ENCODE measurements at places on chromosomes 12 and 14.
A peak's percentile ranks its signal among the peaks of the same experiment; 100 is the strongest.

GRCh38 chr12:128025589-128026245, 241.3 kb upstream of the TMEM132C start:
- DNase-seq: no peak

DNA sequence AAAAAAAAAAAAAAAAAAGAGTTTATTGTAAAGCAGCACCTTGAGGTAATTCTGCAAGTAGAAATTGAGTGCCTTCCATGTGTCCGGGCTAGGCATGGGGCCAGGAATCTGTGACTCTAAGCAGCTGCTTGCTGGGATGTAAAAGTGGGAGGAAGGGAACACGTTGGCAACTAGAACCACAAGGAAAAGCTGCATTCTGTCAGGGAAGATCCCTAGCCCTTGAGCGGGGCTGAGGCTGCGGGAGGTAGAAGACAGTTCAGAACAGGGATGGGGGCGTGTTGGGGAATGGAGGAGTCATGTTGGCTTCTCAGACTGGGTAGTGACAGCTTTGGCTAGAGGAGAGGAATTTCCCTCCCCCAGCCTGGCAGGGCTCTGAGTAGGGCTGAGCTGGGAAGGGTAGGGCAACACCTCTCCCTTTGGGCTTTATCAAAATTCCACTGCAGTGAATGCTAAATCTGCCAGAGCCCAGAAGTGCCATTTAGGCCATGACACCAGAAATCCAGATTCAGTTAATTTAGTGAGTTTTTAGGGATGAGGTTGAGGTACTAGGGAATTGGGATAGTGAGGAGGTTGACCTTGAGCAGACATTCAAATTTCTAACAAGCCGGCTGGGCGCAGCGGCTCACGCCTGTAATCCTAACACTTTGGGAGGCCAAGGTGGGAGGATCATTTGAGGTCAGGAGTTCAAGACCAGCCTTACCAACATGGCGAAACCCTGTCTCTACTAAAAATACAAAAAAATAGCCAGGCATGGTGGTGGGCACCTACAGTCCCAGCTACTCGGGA, 3.4 kb upstream of the TRAFD1 start:
- no peak for DNase-seq

DNA sequence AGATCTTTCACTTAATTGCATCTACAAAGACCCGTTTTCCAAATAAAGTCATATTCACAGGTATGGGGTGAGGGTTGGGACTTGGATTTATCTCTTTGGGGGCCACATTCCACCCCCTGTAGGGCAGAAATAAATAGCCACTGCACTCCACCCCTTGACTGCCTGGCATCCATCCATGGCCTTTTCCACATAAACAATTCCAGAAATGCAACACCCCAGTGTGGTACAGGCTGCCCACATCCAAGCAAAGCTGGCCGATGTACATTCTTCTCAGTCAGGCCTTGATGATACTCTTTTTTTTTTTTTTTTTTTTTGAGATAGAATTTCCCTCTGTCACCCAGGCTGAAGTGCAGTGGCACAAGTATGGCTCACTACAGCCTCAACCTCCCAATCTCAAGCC, 12.9 kb downstream of the DGLUCY start:
- no peak for DNase-seq

GRCh38 chr12:90585640-90586304, 369.2 kb downstream of the CCER1 start:
- DNase-seq: no peak

DNA sequence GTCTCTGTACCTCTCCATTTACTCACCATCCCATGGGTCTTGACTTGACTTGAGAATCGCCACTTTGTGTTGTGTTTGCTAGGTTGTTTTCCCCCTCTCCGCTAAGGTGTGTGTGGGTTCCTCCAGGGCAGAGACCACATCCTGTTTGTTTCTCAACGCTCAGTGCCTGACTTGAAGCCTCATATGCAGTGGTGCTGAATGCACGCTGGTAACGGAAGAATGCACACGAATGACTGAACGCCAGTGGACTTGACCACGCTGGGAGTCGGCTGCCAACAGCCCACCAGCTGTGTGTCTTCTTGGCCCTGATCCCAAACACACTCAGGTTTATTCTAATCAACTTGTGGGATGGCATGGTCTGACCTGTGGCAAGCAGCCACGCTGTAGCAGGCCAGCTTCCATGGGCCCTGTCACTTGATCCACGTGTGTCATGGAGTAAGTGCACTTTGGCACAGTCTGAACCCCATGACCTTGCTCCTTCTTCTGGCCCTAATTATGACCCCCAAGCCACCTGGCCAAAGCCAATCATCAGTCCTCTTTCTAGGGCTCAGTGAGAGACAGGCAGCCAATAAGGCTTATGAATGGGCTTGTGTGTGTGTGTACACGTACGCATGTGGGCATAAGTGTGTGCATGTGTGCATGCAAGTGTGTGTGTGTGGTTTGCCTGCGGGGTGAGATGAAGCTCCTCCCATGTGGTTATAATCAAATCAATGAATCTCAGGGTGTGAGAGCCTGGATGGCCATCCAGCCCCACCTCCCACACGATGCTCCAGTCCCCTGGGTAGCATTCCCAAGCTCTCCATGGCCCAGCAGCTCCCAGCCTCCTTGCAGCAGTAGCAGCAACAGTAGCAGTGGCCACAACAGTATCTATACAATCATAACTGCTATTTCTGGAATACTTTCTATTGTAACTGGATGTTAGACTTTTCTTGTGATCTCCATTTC, 6.4 kb upstream of the TC2N start:
- DNase-seq: peak; percentile 30

- DNase-seq: no peak
Observed at GRCh38 chr12:116455540-116456329, 103.4 kb upstream of the MAP1LC3B2 start.

GRCh38 chr14:35877276-35877675, 51.1 kb downstream of the BRMS1L start:
- DNase-seq: no peak

DNA sequence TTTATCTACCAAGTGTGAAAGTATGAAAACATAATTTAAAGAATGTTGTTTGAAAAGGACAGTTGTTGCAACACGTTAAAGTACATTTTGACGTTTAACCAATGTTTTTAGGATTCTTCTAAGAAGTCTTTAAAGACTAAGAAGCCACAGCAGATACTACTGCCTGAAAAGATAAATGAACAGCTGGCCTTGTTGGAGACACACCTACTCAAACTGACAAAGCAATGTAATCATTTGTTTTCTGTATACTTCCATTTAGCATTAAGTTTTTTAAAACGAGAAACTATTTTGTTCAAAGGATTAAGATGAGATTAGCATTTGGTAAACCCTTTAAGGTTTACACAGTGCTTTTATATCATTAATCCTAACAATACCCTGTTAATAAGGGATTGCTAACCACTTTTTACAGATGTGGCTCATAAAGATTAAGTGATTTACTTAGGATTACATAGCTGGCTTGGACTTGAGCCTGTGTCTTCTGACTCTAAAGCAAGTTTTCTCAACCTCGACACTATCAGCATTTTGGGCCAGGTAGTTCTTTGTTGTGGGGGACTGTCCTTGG, 134.4 kb downstream of the CFAP54 start:
- DNase-seq: no peak

DNA sequence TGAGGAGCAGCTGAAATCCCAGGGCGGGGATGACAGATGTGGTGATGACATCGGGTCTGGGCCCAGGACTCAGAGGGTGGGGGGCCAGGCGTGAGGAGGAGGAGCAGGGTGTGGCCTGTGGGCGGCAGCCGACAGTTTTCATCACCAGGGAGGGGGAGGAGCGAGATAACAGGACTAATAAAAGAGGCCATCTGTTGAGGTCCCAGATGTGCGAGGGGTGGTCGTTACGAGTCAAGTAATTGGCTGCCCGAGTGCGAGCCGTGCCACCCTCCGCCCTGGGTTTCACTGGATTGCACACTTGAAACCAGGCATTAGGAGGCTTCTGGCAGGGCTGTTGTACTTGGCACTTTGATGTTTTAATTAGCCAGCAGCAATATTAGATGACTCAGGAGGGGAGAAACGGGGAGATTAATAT, 67.2 kb downstream of the NOS1 start:
- DNase-seq: no peak

DNA sequence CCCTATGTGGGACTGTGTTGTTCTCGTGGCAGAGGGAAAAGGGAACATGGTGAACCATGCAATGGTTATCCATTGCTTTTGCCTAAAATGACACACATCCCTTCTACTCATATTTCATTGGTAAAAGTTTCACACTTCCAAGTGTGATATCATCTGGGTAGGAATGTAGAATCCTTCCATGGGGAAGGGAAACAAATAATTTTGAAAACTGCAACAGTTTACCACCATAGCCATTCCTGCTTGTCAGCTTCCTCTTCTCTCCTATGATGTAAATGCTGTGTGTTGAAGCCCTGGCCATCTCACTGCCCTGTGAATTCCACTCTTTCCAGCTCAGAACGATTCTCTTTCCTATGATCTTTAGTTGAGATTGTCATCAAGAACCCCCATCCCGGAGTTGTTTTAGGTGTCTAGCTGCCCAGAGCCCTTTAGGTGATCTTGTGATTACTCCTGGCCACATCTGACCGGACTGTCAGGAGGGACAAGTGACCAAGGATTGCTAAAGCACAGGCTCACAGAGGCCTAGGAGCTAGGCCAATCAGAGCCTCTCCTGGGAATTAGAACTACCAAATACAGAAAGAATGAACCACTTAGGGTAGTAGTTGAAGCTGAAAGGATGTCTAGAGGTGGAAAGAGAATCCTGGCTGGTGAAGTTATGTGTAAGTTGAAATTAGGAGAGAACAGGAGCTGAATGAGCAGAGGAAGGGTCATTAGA, 84.6 kb downstream of the VCPKMT start:
- DNase-seq: no peak

GRCh38 chr14:85333313-85333712, 196.6 kb upstream of the FLRT2 start:
- DNase-seq: no peak

GRCh38 chr12:13627536-13627935, 353.9 kb downstream of the GRIN2B start:
- DNase-seq: no peak

DNA sequence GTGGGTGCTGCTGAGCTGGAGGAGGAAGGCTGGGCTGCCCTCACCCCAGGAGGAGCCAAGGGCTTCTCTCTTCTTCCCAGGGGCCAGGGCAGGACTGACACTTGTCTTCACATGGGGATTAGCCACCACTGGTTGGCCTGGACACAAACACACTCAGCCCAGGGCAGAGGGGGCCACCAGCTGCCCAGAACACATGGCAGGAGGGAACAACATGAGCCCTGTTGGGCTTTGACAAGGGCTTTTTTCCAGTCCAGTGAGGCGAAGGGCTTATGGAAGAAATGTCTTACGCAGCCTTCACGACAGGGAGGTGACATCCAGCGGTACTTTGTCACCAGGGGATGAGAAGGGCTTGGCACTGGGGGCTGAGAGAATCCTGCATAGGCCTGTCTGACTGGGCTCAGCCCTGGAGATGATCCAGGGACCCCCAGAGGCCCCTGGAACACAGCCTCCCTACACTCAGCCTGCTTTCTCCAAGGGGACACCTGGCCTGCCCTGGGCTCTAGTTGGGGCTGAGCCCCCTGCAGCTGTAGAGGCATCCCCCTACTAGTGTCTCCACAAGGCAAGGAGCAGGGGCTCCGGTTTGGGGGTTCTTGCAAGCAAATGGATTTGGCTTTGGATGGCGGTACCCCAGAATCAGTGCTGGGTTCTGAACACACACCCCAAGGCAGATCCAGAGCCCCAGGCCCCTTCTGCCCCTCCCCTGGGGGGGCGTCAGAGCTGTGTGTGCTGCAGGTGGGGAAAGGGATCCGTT, 18.9 kb downstream of the ARL6IP4 start:
- no peak for DNase-seq

- DNase-seq: no peak
Observed at GRCh38 chr12:69688021-69688420, 11.1 kb downstream of the BEST3 start.

- DNase-seq: no peak
Observed at GRCh38 chr12:77577791-77578190, 252.9 kb upstream of the NAV3 start.

- DNase-seq: no peak
Observed at GRCh38 chr12:52559979-52560378, 7.0 kb upstream of the KRT71 start.

DNA sequence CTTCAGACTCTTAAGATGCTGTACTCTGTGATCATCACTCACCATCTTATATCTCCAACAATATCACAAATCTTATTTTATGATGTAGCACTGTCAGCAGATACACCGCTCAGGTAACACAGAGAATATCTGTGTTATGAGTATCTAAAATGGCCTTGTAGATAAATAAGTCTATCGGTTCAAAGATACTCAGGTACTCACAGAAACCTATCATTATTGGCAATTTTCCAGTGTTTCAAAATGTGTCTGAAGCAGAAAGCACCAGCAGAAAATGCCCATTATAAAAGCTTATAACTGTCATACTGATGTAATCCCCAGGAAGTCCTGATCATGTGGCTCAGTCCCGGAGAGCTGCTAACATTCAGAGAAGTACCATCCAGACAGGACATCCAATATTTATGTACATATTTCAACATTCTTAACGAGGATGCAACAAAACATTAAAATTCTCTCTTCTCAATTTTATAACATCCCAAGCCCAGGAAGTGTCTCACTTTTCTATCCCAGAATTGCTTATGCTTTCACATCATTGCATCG, 190.7 kb upstream of the LMNTD1 start:
- DNase-seq: no peak

- no peak for DNase-seq
Observed at GRCh38 chr14:39383741-39384140, 48.5 kb downstream of the FBXO33 start.

- DNase-seq: no peak
Observed at GRCh38 chr14:22910916-22911315, 8.0 kb downstream of the RBM23 start.

DNA sequence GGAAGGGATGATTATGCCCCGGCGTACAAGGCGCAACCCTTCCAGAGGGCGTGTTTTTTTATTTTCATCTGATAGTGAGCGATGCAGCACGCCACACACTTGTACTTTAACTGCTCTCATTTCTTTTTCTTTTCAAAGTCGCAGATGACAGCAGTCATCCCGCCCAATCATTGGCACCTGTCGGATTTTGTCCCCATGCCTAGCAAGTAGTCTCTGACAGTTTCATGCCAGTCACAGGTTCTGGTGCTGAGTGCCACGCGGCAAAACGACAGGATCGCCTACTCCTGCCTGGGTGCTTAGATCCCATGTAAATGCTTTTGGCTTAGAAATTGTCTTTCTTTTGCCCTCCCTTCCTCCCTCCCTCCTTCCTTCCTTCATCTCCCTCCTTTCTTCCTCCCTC, 117.7 kb downstream of the GLT1D1 start:
- no peak for DNase-seq

- DNase-seq: no peak
Observed at GRCh38 chr14:79661752-79662151, 549.6 kb downstream of the DIO2 start.

- no peak for DNase-seq
Observed at GRCh38 chr14:89217891-89218290, 199.1 kb downstream of the FOXN3 start.

GRCh38 chr14:61471297-61472005, 150.1 kb downstream of the PRKCH start:
- DNase-seq: no peak

- DNase-seq: no peak
Observed at GRCh38 chr12:100031836-100032235, 47.1 kb upstream of the ANKS1B start.

DNA sequence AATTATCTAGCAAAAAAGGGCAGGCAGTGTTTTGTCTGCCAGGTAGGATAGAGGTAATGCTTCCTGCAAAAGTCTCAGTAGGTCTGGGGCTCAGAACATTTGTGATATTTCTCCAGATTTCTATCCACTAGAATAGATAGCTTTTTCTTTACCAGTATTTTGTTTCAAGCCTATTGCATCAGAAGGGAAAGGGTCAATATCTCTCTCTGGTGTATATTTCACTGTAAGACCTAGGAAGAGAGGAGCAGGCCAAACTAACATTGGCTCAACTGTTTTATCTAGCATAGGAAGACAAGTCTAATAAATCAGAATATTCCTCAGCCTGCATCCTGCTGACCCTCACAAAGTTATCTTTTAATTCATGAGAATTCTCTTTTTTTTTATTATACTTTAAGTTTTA, 106.7 kb upstream of the DAAM1 start:
- DNase-seq: no peak
